ENCODE measurements at places on chromosomes 2 and 18.

- DNase-seq, result no peak
Observed at GRCh38 chr2:21452678-21453077, 328.9 kb downstream of the TDRD15 start.

DNA sequence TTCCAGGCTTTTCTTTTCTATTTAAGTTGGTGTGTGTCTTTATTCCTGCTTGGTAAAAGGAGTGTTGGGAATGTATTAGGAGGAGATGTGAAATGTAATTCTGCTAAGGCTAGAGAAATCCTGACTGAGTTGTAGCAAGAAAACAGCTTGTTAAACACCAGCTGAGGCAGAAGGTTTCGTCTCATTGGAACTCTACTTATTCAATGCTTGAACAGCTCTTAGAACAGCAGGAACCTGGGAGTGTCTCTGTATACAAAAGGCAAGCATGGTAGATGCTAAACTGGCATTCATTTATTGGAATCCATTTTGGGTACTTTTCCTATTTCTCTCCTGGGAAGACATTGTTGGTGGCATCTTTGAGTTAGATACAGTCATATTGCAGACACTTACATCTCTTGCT, 280.9 kb downstream of the HRH4 start:
- DNase-seq, result no peak

DNA sequence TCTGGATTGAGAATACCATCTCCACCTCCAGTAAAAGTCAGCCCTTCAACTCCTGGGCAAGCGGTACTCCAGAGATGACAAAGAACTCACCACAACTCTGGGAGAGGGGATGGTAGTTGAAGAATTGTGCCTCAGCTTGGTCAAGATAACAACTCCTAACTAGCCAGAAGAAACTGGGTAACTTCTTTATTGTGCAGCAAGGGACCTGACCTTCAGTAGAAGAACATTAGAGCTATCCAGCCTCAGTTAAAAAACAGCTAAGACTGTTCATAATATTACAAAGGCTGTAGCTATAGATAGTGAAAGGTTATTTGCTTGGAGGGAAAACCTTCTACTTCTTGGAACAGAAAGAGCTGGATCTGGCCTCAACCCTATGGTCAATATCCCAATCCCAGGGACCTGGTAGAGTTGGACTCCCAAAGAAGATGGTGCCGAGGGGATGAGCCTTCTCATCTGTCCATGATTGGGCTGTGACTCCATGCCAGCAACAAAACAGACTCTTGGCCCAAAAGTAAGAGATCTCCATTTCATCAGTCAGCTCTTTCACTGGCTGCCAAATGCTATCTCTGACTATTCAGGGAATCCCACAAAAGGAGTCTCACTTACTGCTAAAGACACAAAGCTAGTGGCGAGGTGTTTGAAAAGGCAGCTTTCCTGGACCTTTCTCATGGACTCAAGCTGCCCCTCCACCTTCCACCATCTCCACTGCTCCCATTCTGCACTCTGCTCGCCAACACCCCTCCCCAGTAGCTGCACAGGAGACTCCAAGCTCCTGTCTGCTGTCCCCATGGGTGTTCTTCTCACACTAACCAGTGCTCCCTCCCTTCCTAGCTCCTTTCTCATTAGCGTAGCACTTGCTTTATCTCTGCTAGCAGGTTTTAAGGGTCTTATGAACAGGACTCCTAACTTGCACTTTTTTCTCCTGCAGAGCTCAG, 145.8 kb downstream of the CAPN13 start:
- DNase-seq, result no peak

- no peak for DNase-seq
Observed at GRCh38 chr2:36343606-36344005, 12.0 kb upstream of the CRIM1 start.

- no peak for DNase-seq
Observed at GRCh38 chr2:151166410-151166809, 95.3 kb downstream of the RBM43 start.

DNA sequence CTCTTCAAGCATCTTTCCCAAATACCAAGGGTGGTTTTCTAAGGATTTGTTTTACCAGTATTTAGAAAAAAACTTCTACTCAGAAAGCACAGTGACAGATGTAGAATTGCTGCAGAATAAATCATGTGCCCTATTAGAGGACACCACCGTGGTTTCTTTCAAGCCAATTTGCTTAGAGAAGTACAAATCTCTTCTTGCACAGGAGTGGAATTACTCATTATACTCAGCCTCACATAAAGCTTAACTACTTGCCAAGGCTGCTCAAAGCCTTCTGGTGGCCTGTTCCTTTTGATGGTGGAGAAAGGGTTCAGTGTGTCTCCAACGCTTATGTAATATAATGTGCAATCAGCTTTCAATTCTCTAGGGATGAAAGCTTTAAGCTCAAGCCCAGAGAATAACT, 66.5 kb upstream of the CTNNA2 start:
- no peak for DNase-seq

GRCh38 chr2:137173463-137173862, 408.1 kb downstream of the THSD7B start:
- no peak for DNase-seq

- DNase-seq, result no peak
Observed at GRCh38 chr2:12488352-12489318, 228.1 kb upstream of the TRIB2 start.
